Activated CD4-positive, CD25-positive, alpha-beta regulatory T cell treated with anti-CD3 and anti-CD28 coated beads, Interleukin-2, amount 50 U/mL, for 16 hours (primary cell): ENCODE measurements at places on chromosomes 5 and 9.

DNA sequence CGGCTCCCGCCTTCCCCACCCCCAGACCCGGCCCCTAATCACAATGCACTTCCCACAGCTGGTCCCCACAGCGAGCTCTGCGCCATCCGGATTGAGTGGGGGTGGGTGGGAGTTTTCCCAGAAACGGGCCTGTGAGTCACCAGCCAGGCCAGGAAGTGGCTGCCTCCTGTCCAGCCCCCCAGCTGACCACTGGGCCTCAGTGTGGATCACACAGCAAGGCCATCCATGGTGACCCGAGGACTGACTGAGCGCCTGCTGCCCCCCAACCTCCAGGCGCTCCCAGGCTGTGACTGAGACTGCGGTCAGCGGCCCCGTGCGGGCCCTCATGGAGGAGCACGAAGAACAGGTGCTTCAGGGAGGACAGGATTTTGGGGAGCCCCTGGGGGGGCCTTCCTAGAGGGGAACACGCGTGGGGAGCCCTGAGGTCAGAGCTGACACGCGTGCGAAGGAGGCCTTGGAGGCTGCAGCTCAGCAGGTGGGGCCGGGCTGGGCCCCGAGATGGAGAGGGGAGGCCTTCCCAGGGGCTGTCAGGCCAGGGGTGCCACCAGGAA lies 48.3 kb upstream of the EGFL7 start:
- DNase-seq, result no peak

DNA sequence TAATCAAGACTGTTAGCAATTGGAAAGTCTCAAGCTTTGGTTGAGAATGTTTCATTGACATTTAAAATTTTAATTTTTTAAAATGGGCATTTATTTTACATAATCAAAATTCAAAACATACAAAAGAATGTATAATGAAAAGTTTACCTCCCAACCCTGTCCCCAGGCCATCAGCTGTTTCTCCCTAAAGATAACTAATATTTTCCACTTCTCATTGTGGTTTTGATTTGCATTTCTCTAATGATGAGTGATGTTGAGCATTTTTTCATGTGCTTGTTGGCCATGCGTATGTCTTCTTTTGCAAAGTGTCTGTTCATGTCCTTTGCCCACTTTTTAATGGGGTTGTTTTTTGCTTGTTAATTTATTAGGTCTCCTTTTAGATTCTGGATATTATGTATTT lies 11.4 kb upstream of the MACIR start:
- no peak for DNase-seq

DNA sequence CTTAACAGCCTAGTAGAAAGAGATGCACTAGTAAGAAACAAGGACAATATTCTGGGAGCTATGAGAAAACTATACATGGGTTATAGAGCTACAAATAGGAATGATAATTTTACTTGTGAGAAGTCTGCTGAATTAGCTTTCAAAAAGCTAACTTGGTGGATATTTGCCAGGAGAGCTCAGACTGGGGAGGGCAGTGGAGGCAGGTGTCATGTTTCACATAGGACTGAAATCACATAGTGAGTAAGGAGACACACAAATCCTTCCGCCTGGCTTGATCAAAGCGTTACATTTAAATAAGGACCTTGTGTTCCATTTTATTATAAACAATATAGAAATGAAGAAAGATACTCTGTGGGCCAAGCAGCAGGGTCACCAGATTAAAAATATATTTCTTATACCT lies 235.0 kb downstream of the ISL1 start:
- no peak for DNase-seq

DNA sequence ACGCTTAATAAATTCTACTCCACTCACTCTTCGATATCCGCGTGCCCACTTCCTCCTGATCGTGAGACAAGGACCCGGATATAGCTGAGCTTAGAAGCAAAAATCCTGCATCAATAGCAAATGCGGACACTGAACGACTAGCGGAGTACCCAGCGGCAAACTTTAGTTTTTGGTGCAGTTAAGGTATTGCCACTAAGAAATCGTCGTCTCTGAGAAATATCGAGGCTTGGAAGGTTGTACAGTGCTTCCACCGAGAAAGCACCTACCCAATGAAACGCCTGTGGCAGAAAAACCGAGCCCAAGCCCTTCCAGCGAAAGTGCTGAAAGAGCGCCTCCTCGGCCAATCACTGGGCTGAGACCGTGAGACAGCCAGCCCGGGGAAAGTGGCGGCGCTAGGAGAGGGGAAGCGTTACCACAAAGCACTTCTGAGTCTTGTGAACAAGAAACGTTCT lies 32.2 kb downstream of the ANXA2R start:
- peak; percentile 56 for DNase-seq

- no peak for DNase-seq
Observed at GRCh38 chr5:108760512-108760911, 12.8 kb downstream of the FER start.

DNA sequence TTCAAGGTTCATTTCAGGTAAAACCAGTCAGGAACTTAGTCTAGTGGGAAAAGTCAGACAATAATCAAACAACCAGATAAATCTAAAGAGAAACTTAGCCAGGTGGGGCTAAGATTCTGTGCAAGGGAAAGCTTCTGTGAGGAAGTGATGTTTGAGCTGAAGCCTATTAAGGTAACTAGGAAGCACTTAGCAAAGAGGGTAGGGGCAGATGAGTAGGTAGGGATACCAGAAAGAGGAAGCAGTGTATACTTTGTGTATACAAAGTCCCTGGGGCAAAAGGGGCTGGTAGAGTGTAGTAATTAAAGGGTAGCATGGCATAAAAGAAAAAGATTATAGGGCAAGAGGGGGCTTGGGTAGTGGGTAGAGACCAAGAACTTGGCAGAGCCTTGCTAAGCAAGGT lies 3.6 kb upstream of the SPATA24 start:
- no peak for DNase-seq

DNA sequence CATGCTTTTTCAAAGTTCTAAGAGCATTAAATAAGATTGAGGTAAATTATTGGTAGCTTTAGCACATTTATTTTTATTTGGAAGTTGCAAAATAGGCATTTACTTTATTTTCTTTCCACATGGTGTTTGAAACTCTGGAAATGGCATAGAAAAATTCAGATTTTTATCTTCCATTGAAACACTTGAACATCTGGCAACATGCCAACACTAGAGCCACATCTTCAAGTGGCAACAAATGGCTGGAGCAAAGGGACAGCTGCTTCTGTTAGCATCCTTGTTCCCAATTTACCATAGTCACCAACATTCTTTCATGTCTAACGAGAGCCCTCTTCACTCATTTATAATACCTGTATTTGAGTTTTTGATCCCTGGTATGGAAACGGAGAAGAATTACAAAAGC lies 539.9 kb downstream of the ZNF608 start:
- DNase-seq, result no peak

DNA sequence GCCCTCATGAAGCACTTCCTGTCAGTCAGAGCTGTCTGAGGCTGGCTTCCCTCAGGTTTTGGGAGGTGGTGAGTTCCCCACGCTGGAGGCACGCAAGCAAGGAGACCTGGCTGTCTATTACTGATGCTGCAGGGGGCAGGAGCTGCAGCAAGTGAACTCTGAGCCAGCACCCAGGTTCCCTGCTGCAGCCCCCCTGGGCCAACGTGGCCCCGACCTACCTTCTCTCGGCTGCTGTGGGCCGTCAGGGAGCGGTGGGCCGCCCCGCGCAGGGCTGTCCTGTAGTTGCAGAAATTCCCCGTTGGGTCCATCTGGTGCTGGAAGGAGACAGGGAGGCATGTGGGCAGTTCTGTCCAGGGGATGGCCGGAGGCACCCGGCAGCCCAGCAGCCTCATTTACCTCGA lies 46.8 kb upstream of the RNF130 start:
- DNase-seq, result no peak

DNA sequence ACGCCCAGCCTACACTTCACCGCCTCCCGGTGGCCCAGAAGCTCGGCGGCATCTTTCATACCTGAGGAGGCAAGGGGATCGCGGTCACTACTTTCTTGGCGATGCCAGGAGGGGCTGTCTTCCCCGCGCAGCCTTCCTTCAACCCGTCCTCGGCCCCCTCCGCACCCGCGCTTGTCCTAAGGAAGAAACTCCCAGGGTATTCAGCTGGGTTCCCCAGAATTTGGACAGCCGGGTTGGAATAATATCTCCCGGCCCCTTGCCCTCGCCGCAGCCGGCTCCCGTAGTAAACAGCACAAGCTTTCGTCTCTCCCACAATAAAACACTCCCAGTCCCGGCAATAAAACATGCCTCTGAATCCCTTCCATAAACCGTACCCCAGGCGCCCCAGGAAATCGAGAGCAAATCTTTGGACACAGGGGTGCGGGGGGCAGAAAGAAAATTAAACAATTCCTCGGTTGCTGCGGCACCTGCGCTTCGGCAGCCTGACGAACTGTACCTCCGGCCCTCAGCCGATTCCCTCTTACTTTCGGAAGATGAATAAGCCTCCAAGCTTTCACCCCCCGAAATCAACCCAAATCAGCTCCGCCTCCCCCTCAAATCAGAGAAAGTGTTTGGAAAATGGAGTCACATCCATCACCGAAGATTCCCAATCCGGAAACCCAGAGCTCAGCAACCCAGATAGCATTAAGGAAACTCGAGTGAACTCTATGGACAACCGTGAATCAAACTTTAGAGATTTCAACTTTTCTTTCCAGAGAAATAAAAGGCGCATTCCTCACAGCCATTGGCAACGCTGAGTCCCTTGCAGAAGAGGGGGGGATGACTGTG lies 1.1 kb downstream of the OTP start:
- no peak for DNase-seq

DNA sequence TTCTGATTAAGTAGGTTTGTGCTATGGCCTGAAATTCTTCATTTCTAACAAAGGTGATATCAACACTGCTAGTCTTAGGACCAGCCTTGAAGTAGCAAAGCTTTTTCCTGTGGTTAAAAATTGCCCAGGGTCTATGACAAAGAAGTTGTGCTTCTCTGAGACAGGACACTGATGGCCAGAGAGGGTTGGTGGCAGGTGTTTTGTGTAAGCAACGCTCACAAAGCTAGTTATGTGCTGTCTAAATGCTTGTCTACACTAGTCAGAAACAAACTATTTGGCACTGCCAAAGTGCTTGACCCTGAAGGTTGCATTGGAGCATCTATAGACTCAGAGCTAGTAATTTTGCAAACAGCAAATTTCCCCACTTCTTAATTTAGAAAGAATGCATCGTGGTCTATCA lies 44.1 kb upstream of the SELENOP start:
- no peak for DNase-seq

DNA sequence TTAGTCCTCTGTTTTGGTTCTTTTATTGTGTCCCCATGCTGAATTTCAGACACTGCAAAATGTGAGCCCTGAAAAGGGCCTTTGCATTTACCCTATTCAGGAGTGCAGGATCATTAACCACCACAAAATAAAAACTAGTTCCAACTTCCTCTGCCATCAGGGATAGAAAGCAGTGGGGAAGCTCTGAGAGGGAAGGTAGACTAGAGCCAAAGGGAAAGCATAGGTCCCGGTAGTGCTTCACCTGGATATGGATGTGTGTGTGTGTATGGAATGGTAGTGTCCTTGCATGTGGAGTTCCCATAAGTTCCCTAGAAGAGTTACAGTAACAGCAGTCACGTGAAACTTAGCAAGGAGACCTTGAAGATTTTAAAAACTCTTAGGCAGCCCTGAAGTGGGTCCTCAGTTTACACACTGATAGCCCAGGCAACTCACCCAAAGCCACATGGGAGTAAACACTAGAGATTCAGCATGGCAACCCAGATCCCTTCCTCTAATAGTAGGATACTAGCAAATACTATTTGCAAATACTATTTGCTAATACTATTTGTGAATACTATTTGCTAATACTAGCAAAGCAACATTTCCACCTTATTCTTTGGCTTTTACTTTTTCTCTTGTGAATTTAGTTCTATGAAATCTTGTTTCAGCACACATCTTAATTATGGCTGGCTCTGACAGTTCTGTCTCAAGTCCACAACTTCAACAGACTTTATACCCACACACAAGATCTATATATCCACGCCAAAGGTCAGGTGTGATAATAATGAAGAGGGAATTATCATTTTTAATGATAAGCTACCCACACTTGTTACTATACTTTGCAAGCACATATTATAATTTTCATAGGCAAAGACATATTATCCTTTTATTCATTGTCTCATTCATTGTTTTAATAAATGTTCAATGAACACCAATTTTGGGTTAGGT lies 70.4 kb upstream of the IFNE start:
- no peak for DNase-seq

- DNase-seq, result peak; percentile 90
Observed at GRCh38 chr9:19408693-19409400, at the start of gene ACER2. ACER2 (plus strand) TSS chr9:19409009; CDS start chr9:19409085, 76 bp downstream.

DNA sequence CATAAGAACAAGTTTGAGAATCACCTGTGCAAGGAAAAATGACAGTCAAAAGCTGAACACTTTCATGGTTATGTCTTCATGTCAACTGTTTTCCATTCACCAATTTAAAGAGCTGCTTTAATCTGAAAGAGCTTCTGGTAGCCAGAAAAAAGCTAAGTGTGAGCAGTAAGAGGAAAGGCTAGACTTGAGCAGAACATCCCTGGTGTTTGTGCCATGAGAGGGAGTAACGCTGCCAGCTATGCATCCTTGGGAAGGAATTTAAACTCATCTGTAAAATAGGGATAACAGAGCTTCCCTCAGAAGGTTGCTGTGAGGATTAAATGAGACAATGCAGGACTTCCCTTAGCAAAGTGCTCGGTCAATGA lies 193.7 kb downstream of the MAPKAP1 start:
- DNase-seq, result no peak

- DNase-seq, result no peak
Observed at GRCh38 chr5:73370640-73371583, 77.7 kb downstream of the FOXD1 start.

- no peak for DNase-seq
Observed at GRCh38 chr5:106508894-106509293, 1161.8 kb downstream of the EFNA5 start.

GRCh38 chr5:132277971-132278853 lies 16.0 kb upstream of the SLC22A4 start:
- no peak for DNase-seq

DNA sequence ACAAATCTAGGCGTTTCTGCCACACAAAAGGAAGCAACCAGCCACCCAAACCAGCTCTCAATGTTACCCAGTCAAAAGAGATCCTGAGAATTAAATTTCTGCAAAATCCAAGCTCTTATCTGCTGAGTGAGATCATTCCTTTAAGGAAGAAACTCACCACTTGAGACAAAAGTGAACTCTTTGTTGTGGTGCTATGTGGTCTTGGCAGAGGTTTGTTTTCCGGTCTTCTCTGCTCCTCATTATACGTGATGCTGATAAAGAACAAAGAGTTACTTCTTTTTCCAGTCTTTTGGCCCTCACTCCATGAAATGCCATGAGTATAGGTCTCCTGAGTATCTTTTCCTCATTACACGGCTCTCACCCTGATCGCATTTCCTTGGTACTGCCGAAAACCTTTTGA lies 82.1 kb downstream of the PRKACG start:
- DNase-seq, result no peak

GRCh38 chr9:38371495-38371894 lies 21.0 kb upstream of the ALDH1B1 start:
- no peak for DNase-seq
